ENCODE measurements at places on chromosomes 13 and 19.

DNA sequence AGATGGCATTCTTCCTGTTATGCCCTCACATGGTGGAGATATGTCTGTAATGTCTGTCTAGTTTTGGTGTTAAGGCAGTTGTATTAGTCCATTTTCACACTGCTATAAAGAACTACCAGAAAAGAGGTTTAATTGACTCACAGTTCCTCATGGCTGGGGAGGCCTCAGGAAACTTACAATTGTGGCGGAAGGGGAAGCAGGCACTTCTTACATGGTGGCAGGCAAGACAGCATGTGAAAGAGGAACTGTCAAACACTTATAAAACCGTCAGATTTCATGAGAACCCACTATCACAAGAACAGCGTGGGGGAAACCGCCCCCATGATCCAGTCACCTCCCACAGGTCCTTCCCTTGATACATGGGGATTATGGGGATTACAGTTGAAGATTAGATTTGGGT lies 3.2 kb downstream of the ZNF441 start:
- DNase-seq = no peak

GRCh38 chr19:13964776-13965175 lies 12.5 kb downstream of the DCAF15 start:
- no peak for DNase-seq

DNA sequence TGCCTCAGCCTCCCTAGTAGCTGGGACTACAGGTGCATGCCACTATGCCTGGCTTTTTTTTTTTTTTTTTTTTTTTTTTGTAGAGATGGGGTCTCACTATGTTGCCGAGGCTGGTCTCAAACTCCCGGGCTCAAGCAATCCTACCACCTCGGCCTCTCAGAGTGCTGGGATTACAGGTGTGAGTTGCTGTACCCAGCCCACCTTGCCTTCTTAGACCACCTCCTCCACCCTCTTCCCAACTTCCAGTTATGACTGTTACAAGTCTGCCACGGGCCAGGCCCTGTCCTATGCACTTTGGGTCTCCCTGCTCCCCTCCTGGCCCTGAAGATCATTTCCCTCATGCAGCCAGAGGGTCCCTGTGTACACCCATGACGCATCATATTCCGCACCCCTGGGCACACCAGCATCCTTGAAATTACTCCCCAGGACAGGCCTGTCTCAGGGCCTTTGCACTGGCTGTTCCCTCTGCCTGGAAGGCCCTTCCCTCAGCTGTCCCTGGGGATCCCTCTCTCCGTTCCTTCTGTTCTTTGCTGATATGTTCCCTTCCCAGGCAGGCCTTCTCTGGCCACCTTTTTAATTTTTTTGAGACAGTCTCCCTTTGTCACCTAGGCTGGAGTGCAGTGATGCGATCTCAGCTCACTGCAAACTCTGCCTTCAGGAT lies 3.0 kb downstream of the LGALS4 start:
- DNase-seq = no peak

GRCh38 chr19:31002518-31003244 lies 346.6 kb downstream of the TSHZ3 start:
- DNase-seq = no peak

DNA sequence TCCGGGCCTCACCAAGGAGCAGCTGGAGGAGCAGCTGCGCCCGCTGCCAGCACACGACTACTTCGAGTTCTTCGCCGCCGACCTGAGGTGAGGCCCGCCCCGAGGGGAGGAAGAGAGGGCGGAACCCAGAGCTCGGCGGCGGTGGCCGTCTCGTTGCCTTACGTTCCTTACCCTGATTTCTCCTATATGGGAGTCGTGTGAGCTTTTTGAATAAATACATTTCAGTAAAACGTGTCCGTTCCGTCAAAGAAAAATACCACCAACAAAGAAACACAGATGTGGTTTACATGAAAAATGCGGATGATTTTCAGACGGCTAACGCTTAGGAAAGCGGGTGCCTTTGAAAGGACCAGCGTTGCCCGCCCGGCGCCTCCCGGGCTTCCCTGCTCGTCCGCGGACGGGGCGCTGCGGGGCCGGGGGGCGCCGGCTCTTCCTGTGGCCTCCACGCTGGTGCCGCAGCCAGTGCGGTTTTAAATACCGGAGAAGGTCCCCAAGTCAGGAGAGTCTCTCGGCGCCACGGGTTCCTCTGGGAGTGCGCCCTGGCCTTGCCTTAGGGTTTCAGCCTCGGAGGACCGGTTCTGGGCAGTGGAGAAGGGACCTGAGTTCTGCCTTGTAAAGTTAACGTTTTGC lies 755 bp downstream of the UPF3A start:
- no peak for DNase-seq

GRCh38 chr19:5628919-5629481 lies 6.1 kb downstream of the SAFB start:
- DNase-seq = no peak

DNA sequence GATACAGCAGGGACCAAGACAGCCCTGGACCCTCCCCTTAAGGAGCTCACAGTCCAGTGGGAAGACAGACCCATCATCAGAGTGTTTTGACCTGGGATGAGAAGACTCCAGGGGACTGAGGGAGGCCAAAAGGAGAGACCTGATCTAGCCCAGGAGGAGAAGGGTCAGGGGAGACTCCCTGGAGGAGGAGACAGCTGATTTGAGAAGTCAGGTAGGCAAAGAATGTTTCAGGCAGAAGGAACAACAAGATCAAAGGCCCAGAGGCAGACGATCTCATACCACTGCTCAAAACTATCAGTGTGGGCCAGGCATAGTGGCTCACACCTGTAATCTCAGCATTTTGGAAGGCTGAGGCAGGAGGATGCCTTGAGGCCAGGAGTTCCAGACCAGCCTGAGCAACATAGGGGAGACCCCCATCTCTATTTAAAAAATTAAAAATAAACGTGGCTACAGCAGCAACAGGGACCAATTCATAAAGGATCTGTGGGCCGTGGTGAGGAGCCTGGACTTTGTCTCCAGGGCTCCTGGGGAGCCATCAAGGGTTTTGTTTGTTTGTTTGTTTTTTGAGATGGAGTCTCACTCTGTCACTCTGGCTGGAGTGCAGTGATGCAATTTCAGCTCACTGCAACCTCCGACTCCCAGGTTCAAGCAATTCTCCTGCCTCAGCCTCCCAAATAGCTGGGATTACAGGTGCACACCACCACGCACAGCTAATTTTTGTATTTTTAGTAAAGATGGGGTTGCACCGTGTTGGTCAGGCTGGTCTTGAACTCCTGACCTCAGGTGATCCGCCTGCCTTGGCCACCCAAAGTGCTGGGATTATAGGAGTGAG lies 2.2 kb upstream of the COX6B1 start:
- no peak for DNase-seq

GRCh38 chr13:66553391-66553790 lies 676.7 kb downstream of the PCDH9 start:
- DNase-seq = no peak

DNA sequence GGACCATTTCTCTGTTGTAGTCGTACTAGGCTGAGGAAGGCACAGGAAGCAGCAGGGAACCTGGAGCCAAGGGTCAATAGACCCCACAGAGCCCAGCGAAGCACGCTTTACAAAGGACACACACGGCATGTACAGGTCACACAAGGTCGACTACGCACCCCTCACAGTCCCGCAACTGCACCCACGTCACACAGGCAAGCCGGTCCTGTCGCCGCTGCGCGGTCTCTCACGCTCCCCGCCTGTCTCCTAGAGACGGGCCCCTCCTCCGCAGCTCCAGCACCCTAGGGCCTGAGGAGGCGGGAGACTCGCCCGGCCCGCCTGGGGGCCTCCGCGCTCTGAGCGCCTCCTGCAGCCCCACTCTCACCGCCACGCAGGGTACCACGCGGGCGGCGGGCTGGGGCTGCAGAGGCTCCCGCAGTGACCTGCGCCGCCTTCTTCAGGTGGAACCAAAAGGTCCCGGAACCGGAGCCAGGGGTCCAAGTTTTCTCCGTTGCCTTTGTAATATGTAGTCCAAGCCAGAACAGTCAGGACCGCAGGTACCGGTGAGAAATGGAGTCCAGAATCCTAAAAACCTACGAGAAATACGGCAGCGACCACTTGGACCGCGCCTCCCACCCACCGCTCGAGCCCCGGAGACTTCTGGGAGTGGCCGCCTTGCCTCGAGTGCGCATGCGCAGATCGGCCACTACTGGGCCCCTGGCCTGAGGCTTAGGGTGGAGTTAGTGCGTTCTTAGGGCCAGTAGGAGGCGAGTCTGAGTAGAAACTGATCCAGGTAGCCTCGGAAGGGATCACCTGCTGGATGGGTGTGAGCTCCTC lies at the start of gene ZNF607:
Gene ZNF607 (minus strand): TSS at position 651 of the 816 bp plus-strand sequence. CDS start 8,143 bp downstream, outside the sequence.
- DNase-seq = peak; percentile 89

GRCh38 chr13:110887597-110888333 lies 27.1 kb downstream of the ANKRD10 start:
- no peak for DNase-seq

GRCh38 chr19:3606690-3607289 lies at the start of gene TBXA2R:
TSS of gene TBXA2R (minus strand) at chr19:3606875. CDS start at chr19:3600634, 6,241 bp downstream.
- DNase-seq = peak; percentile 77

Measured in GM12891 (cell line).